ENCODE measurements at places on chromosomes 1 and 21.

- peak; percentile 31 for DNase-seq
These were observed 927 bp downstream of the WNT9A start for GRCh38 chr1:227946624-227947385.

DNA sequence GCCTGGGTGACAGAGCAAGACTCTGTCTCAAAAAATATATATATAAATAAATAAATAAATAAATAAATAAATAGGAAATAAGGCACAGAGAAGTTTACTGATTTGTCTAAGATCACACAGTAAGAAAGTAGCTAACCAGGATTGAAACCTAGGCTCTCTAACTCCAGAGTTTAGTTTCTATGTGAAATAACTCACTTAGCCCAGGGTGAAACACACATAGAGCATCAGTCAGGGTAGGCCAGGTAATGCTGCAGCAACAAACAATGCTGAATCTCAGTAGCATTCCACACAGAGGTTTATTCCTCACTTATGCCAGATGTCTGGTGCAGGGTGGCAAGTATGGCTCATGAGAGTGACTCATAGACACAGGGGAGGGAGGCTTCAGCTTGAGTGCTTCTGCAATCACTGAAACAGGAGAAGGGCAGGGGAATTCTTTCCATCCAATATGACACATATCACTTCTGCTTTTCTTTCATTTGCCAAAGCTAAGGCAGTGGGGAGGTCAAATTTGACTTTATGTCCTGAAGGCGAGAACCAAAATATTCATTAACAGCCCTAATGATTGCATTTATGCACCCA lies 37.1 kb upstream of the KANK4 start:
- DNase-seq = no peak

GRCh38 chr1:54861070-54861761 lies 25.8 kb downstream of the DHCR24 start:
- no peak for DNase-seq

DNA sequence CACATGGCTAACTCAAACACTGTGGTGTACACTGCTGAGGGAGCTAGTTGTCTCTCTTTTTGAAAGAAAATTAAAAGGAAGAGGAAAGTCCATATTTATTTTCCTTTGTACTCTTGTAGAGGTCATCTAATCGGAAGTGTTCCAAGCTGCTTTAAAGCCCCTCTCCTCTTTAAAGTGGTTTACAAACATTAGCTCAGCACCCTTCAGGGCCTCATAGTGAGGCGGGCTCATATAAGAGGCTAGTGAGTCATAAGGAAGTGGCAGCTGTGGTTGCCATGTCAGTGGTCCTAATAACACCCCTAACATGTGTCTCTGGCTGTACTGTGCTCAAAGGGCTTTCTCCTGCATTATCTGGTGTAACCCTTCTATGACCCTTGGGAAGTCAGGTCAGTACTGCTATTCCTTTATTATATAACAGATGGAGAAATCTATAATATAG lies 104.4 kb upstream of the SERBP1 start:
- DNase-seq = no peak

GRCh38 chr1:173287785-173288184 lies 80.7 kb upstream of the TNFSF4 start:
- DNase-seq = no peak

DNA sequence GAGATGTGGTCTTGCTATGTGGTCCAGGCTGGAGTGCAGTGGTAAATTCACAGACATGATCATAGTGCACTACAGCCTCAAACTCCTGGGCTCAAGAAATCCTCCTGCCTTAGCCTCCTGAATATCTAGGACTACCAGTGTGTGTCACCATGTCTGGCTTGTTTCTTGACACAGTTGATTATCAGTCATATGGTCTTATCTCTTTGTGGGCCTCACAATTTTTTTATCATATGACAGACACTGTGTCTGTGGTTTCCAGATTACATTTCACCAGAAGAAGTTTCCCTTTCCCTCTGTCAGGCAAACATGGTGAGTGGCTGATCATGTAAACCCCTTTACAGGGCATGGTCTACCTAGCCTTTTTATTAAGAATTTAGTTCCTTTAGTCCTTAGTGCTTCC lies 96.1 kb downstream of the HFM1 start:
- DNase-seq = no peak

GRCh38 chr1:188170411-188170810 lies 1341.7 kb downstream of the PLA2G4A start:
- no peak for DNase-seq

- DNase-seq = no peak
These were observed 1.6 kb downstream of the DRAXIN start for GRCh38 chr1:11693024-11693590.

- DNase-seq = no peak
These were observed 26.1 kb upstream of the LRRC47 start for GRCh38 chr1:3822421-3822820.

DNA sequence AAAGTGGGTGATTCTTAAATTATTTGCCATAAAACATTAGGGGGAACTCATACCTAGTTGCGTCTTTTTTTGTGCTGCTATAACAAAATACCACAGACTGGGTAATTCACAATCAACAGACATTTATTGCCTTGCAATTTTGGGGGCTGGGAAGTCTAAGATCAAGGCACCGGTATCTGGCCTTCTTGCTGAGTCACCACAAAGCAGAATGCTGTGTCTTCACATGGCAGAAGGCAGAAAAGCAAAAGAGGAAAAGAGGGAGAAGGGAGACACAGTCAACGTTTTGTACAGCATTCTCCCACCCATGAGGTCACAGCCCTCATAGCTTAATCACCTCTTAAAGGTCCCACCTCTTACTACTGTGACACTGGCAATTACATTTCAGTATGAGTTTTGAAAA lies 291.0 kb downstream of the CHRM3 start:
- no peak for DNase-seq

GRCh38 chr1:8166406-8166805 lies 140.3 kb upstream of the ERRFI1 start:
- no peak for DNase-seq

DNA sequence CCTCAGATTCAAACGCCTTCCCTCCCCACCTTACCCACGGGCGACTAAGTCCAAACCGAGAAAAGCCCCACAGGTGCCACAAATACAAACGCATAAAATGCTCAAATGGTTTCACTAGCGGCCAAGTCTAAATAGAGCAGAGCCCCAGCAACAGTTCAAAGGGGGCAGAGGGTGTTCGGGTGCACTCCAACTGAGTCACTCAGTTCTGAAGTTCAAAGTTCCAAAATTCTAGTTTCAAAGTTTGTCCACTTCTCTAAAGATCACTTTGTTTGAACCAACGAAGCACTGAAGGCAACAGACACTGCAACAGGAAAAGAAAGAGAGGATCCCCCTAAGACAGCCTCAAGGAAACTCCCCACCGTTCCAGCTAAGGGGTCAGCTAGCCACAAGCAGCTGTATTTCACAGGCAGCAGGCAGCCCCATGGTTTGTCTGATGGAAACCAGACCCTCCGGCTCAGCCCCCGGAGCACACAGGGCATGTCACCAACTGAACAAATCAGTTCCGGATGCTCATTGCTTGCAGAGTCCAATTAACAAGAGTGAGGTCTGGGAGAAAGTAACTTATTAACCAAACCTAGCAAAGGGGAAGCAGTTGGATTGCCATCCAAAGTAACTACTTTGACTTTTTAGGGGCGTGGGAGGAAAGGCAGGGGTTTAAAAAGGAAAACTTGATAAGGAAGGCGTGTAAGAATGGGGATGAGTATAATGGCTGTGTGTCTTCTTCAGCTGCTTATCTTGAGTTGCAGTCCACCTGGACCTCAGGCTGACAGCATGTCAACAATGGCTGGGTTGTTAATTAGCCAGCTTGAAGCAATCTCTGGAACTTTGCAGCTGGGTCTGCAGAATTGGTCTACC lies 1423.9 kb upstream of the PRMT6 start:
- no peak for DNase-seq

- DNase-seq = no peak
These were observed 114.7 kb downstream of the DMRTB1 start for GRCh38 chr1:53573931-53574330.

- no peak for DNase-seq
These were observed 81.1 kb downstream of the KIAA0319L start for GRCh38 chr1:35475856-35476674.

DNA sequence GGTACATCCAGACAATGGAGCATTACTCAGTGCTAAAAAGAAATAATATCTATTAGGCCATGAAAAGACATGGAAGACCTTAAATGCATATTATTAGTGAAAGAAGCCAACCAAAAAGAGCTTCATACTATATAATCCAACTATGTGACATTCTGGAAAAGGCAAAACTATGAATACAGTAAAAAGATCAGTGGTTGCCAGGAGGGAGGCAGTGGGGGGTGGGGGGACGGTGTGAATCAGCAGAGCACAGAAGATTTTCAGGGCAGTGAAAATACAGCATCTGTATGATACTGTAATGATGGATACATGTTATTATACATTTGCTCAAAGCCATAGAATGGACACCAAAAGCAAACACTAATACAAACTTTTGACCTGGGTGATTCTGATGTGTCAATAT lies 339.4 kb upstream of the SNX7 start:
- DNase-seq = no peak

- no peak for DNase-seq
These were observed 83.1 kb downstream of the C21orf91 start for GRCh38 chr21:17736072-17736471.

DNA sequence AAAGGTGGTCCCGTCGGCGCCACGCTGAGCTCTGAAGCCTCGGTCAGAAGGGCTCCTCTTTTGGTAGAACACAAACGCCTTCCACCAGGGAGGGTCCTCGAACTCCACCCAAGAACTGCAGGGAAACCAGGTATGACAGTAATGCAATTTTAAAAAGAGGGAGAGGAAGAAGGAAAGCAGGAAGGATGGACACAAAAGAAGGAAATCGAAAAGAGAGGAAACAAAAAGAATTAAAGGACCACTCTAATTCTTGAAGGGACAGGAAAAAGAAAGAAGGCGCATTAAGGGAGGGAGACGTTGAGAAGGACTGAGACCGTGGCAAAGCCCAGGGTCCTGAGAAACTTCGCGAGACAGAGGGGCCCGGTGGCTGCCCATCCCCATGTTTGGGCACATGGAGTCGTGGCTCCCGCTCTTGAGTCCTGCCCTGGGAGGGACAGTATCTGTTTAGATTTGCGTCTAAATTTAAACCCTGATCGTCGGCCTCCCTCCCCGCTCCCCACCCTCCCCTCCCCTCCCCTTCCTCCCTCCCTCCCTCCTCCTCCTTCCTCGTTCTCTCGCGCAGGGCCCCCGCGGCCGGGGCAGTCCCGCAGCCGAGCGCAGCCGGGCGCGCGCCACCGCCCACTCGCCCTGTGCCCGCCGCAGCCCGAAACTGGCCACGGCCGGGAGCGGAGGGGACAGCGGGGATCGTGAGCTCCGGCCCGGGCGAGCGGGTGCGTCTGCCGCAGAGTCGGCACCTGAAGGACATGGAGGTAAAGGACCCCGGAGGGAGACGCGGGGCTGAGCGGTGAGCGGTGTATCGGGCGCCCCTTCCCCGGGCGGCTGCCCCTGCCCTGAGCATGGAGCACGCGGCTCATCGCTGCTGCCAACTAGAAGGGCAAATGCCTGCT lies at the start of gene RCSD1:
RCSD1 (plus strand) TSS at position 552 of the 887 bp plus-strand sequence; CDS start at position 744, 192 bp downstream.
- no peak for DNase-seq

DNA sequence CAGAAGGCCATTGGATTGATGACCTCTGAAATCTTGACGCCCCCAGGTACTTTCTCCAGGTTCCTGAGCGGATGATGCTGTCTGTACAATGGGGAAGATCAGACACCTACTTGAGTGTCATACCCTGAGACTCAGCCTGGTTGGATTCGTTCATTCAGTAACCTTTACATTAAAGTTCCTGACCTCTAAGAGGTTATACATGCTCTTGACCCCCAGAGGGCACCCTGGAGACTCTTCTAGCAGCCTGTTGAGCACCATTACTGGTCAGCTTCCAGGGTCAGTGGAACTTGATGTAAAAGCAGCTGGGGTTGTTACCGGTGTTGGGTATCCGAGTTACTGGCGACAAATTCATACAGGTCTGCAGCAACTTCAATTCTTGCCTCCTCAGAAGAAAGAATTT lies 114.3 kb upstream of the ZNF678 start:
- DNase-seq = no peak

DNA sequence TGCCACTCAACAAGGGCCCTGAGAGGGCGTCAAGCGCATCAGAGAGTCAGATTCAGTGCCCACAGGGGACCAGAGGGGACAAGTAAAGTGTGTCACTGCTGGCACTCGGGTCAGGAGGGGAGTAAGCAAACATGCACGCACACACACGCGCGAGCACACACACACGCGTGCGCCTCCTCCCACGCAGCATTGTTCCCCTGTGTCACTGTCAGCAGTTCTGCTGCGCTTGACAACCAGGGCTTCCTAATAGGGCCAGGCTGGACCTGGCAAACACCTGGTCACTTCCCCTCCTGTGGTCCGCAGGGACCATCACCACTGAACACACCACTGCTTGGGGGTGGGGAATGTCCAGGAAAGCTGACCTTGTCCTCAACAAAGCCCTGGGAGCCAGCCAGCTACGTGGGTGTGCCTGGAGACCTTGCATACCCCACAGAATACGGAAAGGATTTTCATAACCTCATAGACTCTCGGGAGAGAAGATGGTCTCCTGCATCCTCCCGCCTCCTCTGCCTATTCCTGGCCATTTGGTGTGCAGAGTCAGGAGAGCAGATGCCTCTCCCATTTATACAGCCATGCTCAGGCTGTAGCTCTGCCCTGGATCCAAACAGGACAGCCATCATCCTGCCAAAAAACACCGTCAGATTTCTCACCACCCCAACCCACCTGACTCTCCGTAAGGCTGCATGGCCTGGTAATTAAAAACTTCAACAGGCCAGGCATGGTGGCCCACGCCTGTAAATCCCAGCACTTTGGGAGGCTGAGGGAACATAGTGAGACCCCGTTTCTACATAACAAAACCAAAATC lies 73.2 kb downstream of the SSBP3 start:
- DNase-seq = no peak

DNA sequence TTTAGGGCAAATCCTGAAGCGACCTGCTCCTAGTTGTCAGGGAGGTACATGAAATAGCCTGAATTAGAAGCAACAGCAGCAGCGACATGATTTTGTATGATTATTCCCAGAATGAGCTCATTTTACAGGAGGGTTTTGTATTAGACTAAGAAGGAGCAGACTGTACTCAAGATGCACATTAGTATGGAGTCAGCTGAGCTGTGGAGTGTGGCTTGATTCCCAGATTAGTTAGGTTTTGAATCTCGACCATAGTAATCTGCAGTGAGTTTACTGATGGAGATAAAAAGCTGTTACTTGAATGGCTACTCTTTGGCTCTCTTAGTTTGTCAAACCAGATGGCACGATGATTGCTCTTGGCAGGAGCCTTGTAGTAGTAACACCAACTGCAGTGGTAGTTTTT lies 143.1 kb downstream of the PHTF1 start:
- DNase-seq = no peak

DNA sequence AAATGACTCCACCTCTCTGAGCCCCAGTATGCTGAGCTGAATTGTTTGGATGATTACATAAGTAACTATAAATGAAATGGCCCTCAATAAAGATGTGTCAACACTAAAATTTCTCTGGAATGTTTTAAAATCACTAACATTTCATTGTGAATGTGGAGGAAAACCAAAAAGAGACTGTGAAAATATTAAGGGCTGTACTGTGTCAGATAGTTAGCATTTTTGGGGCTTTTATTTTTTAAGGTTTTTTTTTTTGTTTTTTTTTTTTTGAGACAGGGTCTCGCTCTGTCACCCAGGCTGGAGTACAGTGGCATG lies 6.3 kb downstream of the MYOC start:
- no peak for DNase-seq
